ENCODE measurements at places on chromosomes 11 and 22. TPM values are rescaled to one million over a fixed set of nuclear protein-coding genes. Genes with fewer than 3 reads are reported as not detected.

The SHISAL1 gene
- total RNA-seq = under 0.01 TPM

The C11orf91 gene
- not detected for total RNA-seq

The PANX2 gene
- 0.62 TPM for total RNA-seq

The PIH1D2 gene
- 4.4 TPM for total RNA-seq

The EXT2 gene
- total RNA-seq = 74.9 TPM

The PRODH gene
- total RNA-seq = 3.2 TPM

The PDE2A gene
- total RNA-seq = not detected

The CYTH4 gene
- total RNA-seq = not detected

The SPDYC gene
- 3.4 TPM for total RNA-seq

The YPEL4 gene
- total RNA-seq = 2.1 TPM

The SLC16A8 gene
- not detected for total RNA-seq

The OR4A47 gene
- not detected for total RNA-seq

The GAL3ST3 gene
- total RNA-seq = not detected

The APOA4 gene
- not detected for total RNA-seq

The MAPK8IP1 gene
- 38.5 TPM for total RNA-seq

The RIC3 gene
- not detected for total RNA-seq

DNA sequence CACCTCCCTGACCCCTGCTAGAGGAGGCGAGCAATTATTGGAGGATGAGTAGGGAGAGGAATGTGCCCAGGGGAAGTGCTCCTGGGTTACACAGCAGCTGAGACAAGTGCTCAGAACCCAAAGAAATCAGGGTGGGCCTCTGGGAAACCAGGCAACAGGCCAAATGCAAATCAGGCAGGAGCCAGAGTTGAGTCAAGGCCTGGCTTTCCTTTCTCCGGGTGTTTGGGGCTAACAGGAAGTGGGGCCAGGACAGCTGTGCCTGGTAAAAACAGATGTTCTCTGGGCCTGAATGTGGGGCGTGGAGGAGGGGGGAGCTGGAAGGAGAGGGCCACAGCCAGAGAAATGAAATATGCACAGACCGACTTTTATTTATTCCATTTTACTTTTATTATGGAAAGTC, 22.0 kb downstream of the MFNG start:
- DNase-seq = no peak

DNA sequence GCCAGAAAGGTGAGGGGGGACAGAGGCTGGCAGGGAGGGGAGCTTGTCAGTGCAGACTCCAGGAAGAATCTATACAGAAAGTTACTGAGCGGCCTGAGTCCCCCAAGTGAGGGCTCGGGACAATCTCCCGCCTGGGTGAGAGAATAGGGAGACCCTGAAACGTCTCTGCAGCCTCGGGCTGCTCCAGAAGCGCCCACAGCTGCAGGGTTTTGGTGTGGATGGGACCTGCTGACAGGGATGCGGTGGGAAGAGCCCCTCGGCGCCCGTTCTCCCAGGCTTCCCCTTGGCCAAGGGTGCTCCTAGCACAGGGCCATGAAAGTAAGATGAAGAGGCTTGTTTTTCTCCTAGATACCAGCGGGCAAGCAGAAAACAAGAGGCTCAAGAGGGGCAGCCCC, 743 bp upstream of the RCE1 start:
- no peak for DNase-seq

- DNase-seq = no peak
Measured at GRCh38 chr22:26848244-26848920, 191.0 kb downstream of the MIAT start.

DNA sequence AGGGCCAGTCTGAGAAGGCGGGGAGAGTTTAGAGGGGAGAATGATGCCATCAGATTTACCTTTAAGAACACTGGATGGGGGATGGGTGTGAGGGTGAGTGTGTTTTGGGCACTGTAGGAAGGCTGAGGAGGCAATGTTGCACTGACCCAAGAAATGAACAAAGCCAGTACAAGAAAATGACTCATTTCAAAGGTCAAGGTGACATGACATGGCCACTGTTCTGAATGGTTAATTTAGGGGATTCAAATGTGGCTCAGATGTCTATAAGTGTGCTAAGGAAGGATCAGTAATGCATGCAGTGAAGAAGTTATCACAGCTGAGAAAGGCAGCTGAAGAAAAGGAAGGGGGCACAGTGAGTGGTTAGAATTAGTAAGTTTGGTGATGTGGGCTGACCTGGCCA, 129.9 kb downstream of the PGR start:
- DNase-seq = no peak

GRCh38 chr11:68077617-68078582, 39.1 kb downstream of the TCIRG1 start:
- DNase-seq = no peak

DNA sequence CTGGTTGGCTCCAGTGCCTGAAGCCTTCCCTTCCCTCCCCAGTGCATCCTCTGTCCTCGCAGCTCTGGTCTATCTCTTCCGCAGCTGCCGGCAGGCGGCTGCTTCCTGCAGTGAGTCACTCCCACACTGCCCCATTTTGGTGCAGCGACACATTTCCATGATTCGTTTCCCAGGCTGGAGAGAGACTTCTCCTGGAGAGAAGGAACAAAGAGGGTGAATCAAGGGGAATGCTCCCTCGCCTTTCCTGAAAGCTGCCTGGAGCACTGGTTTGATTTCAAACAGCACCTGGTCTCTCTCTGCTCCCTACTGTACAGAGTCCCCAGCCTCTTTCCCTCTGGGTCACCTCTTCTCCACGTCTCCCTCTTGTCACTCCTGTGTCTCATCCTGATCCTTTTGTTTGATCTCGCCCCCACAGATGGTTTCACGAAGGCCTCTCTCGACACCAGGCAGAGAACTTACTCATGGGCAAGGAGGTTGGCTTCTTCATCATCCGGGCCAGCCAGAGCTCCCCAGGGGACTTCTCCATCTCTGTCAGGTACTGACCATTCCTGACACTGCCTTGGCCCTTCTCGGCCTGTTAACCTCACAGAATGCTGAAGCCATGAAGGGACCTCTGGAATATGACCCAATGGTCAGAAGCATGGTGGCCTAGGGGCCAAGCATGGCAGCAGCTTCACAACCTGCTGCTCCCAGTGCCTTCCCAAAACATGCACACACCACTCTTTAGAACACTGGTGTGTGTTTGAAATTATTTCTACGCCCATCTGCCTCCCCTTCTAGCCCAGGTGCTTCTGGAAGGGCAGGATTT, at the start of gene TMA7B:
TSS of gene TMA7B (plus strand) at position 758 of the 808 bp plus-strand sequence. CDS start 3,978 bp downstream, outside the sequence.
- DNase-seq = no peak

- peak; percentile 84 for DNase-seq
Measured at GRCh38 chr22:17896586-17896985, 122.3 kb upstream of the BID start.

DNA sequence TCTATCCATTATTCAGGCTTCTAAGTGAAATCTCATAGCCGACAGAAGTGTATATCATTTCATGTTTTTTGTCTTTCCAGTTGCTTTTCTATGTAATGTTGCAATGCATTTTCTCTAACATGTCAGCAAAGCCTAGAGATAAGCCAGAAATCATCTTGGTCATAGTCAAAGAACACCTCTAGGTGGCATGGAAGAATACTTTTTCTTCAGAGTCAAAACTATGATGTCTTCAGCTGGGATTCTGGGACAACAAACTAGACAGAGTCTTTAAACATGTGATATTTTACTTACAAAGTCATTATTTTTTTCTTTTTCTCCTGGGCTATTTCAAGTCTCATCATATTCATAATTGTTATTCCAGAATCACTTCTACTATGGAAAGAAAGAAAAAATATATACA, 4.4 kb downstream of the GAS2 start:
- no peak for DNase-seq

DNA sequence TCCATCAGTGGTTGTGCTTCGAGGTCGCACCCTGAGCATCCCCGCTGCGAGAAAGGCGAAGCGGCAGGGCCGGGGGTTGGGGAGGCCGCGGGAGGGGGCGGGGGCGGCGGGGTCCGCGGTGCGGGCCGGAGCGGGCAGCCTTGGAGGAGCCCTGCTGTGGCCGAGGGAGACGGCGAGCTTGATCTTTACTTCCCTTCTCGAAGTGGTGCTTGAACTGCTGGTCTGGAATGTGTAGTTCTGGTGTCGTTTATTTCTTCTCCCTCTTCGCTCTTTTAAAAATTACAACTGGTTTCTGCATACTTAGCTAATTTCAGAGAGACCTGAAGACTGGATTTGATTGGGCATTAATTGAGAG, 1.1 kb downstream of the APLP2 start:
- peak; percentile 48 for DNase-seq

DNA sequence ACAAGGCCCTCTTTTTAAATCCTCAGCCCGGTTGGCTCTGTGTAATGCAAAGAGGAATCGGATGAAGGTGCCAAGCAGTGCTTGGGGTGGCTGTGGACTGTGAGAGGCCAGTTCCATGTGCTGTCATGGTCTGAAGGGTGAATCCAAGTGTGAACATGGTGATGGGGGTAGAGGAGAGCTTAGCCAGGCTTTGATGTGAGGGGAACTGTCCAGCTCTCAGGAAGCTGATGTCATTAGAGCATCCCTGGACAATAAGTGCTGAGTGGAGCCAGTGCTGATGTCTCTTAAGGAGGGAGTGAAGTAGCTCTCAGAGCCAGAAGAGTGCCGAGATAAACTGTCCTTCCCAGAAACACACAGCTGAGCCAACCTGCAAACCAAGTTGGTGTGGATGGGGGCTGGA, 53.6 kb downstream of the NAV2 start:
- DNase-seq = peak; percentile 43

- no peak for DNase-seq
Measured at GRCh38 chr11:1511937-1512496, 25.4 kb upstream of the MOB2 start.

All from G401 (cell line).